ENCODE measurements at places on chromosomes 3 and 15. TPM values are rescaled to one million over a fixed set of nuclear protein-coding genes. Genes with fewer than 3 reads are reported as not detected.

- peak; percentile 100 for DNase-seq
These were observed at the start of the genes EIF2A and SERP1 for GRCh38 chr3:150546226-150547044. Gene EIF2A, plus strand, starts transcription at chr3:150546787. Its CDS starts 16 bp downstream, at chr3:150546803. Gene SERP1, minus strand, starts transcription at chr3:150546496. Its CDS starts 361 bp downstream, at chr3:150546135.

- no peak for DNase-seq
These were observed 18.9 kb downstream of the CD200 start for GRCh38 chr3:112351823-112352222.

- DNase-seq: no peak
These were observed 65.9 kb upstream of the NTRK3 start for GRCh38 chr15:88322461-88322860.

DNA sequence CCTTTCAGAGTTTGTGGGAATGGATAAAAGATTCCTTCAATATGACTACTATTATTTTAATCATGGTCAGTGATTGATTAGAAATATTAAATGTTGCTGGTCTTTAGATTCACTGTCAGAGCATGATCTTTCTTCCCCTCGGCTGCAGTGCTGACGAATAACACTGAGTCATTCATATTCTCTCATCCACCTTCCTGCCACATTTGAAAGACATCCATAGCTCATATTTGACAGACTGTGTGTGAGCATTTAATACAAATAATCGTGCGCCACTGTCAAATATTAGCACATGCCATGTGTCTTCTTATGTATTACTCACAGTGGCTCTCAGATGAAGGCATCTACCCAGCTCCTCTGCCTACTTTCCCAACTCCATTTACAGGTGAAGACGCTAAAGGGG lies 476.5 kb upstream of the TPRG1 start:
- no peak for DNase-seq

- no peak for DNase-seq
These were observed 55.7 kb downstream of the PCCB start for GRCh38 chr3:136305879-136306278.

Gene SV2B
- total RNA-seq: 0.42 TPM

Gene CA12
- total RNA-seq: 253 TPM

Gene TUSC7
- not detected for total RNA-seq

Gene GPR149
- not detected for total RNA-seq

Gene STT3B
- total RNA-seq: 87.3 TPM

Gene CSPG4
- 9.8 TPM for total RNA-seq
